ENCODE measurements at places on chromosomes 16 and 17.
A peak's percentile ranks its signal among the peaks of the same experiment; 100 is the strongest.

DNA sequence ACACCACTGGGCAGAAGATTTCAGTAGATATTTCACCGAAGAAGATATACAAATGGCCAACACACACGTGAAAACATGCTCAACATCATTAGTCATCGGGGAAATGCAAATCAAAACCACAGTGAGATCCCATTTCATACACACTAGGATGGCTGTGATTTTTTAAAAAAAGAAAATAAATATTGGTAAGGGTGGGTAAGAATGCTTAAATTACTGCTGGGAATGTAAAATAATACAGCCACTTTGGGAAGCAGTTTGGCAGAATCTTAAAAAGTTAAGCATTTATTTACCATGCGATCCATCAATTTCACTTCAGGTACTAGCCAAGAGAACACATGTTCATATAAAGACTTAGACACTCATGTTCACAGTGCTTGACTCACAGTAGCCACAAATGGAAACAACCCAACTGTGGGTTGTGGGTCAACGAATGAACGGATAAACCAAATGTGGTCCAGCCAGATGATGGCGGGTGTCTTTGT is 6.5 kb upstream of the C16orf74 start:
- DNase-seq, result no peak

GRCh38 chr16:12906765-12907516 is 5.5 kb downstream of the SHISA9 start:
- DNase-seq, result no peak

- no peak for DNase-seq
These were observed 21.0 kb downstream of the PMM2 start for GRCh38 chr16:8818504-8819270.

- no peak for DNase-seq
These were observed 26.4 kb downstream of the TTLL6 start for GRCh38 chr17:48790607-48791127.

DNA sequence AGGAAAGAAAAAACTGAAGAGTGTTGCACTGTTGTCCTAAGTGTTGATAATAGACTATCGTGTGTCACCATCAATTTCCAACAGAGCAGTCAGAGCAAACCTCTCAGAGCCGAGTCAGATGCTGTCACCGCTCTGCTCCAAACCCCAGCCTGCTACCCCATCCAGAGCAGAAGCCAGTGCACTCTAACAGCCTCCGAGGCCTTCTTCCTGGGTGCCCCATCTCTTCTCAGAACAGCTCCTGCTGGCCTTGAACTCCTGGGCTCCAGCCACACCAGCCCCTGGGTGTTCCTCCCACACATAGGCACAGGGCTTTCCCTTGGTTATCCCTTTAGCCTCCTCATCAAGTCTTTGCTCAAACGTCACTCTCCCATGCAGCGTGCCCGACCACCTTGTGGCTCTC is 21.0 kb downstream of the MEIOB start:
- DNase-seq, result no peak

- no peak for DNase-seq
These were observed 16.5 kb downstream of the SPPL2C start for GRCh38 chr17:45861165-45861564.

DNA sequence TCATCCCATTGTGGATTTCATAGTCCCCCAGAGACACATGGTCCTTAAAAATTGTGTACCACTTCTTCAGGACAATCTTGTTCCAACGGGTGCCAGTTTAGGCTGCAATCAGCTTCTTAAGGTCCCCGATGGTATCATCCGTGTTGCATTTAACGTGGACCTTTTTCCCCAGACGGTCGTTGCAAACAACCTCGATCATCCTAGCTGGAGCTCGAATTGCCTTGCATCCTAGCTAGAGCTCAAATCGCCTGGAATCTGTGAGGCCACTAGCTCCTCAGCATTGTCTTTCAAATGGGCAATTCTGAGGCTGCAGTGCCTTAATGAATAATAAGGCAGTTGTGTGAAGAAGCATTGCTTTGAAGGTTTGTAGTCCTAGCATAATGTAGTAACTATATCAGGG is 37.7 kb upstream of the RHBDL3 start:
- DNase-seq, result no peak

DNA sequence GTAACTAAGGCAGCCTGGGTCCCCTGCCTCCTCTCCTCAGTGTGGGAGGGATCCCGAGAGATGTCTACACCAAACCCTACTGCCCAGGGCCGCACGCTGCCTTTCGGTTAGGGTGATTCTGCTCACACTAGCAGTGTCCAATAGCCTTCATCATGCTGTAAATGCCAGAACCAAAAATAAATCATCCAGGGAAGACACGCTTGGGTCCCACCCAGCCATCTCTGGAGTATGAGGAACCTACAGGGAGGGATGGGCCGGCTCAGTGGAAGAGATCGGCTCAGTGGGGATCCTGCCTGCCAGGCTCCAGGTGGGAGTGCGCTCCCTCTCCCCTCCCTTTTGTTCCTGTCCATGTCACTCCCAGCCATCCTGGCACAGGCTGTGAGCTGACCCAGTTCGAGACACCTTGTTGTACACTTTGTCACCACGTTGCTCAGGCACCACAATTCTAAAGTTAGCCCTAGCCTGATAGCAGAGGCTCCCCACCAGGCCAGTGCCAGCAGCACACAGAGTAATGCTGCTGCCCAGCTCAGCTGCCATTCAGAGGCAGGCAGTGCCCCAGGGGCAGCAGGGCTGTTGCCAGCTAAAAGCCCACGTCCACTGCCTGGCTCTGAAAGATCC is 24.5 kb downstream of the PEMT start:
- no peak for DNase-seq

GRCh38 chr16:2884041-2884451 is 1.0 kb downstream of the FLYWCH2 start:
- no peak for DNase-seq

GRCh38 chr16:86018071-86018470 is 119.1 kb downstream of the IRF8 start:
- DNase-seq, result no peak

GRCh38 chr17:57873261-57874057 is 23.6 kb upstream of the MRPS23 start:
- DNase-seq, result no peak

DNA sequence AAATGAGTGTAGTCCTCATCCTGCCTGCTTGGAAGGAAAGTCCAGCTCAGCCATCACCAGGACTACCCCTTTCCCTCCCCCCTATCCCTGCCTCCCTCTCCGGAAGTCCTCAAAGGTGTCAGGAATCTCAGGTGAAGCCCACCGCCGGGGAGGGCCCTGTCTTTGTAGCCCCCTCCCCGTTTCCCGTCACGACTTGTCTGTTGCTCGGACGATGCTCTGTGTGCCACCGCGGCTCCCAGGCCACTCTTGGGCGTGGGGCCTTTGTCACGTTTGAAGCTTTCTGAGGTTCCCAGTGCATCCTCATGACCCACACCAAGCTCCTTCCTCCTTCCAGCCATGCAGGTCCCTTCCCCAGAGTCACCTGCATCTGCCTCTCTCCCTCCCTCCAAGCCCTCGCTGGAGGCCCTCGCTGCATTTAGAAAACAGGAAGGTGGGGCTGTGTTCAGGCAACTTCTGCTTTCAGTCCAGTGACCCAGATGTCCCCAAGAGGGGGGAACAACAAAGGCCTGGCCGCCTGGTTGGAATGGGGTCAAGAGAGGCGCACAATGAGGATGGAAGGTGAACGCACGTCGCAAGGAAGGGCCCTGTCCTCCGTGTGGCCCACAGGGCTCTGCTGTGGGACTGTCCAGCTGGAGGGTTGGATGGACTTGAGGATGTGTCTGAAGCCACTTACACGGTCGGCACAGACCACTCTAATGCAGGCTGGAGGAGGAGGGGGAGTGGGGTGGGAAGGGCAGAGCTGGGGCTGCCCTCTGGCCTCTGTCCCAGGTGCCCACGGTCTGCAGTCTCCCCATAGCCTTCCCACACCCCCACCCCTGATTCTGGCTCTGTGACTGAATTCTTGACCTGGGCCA is 59.9 kb downstream of the OR1D5 start:
- no peak for DNase-seq

DNA sequence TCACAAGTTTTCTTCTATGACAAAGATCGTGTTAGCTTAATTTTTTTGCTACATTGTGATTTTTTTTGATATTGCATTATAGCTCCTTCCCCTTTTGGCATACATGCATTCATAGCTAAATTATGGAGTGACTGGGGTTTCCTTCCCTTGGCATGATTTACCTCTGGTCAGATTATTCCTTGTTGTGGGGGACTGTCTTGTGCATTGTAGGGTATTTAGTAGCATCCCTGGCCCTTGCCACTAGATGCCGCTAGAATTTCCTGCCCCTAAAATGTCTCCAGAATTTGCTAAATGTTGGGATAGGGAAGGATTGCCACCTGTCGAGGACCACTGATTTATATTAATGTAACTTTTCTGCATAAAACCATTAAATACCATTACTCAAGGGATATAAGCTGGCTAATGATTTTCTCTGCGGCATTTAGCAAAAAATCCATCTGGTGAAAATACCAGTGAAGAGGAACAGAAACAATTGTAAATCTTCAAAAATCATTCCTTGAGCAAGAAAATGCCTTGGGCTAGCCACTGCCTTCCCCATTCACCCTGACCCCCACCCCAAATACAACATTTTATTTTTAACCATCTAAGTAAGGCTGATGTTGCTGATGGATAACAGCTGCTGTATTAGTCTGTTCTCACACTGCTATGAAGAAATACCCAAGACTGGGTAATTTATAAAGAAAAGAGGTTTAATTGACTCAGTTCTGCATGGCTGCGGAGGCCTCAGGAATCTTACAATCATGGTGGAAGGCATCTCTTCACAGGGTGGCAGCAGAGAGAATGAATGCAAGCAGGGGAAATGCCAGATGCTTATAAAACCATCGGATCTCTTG is 195.2 kb downstream of the MAP2K6 start:
- peak; percentile 3 for DNase-seq

DNA sequence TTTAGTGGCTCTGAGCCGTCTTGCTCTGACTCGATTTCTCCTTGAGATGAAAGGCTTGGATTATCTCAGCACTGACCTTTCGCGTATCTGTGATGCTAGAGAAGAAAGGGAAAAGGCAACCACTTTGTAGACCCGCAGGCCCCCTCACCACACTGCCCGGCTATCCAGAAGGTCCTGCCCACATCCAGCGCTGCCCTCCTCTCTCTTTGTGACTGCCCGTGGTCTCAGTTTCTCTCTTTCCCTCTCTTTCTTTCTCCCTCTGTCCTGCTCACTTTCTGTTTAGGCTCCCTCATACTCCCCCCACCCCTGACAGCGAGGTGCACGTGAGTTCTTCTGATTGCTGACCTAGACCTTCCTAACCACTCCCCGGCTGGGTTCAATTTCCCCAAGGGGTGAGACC is 12.8 kb upstream of the TBX21 start:
- no peak for DNase-seq

GRCh38 chr16:4344983-4345835 is 5.9 kb downstream of the PAM16 start:
- DNase-seq, result peak; percentile 34

DNA sequence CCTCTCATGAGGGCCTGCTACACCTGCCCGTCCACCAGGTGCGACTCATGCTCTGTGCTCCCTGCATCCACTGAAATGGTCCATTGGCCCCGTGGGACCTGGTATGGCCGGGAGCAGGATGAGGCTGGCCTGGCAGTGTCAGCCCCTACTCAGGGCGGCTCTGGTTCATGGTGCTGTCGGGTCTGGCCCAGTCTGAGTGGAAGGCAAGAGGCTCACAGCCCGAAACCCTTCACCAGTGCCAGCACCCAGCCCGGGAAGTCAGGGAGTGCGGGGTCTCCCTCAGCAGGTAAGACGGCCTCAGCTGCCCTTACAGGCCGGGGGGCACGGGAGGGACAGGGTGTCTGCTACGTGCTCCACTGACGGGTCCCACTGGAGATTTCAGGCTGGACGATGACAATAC is 40.5 kb upstream of the RASD1 start:
- no peak for DNase-seq

DNA sequence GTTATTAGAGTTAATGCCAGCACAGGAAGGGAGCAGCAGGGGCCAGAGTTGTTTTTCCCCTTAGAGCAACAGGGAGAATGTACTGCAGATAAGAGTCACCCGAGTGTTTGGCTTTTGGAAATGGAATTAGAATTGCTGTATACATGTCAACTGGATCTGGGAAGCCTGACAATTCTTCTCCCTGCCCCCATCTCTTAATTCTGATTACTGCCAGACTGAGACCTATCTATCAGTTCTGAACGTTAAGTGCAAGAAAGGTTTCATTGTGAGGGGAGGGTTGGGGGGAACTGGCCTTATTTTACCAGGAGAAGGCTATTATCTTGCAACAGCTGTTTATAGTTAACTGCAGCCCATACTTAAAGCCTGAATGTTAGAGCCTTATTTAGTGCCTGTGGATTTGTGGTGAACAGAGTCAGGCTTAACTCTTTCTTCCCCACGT is 424.5 kb upstream of the CDH11 start:
- no peak for DNase-seq

DNA sequence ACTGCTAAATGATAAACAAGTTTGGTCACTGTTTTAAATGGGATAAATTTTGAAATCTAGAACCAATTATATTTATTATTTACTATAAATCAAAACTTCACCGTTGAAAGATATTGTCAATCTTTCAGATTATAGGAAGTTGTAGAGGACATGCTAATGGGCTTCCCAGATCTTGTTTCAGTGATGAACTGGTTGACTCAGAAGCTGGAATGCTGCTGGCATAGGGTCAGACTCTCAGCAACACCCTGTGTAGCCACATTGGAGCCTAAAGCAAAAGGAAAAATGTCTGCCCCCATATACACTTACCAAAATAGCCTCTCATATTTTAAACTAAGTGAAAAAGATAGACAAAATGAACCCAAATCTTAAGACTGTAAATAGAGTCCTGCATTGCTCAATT is 916.9 kb upstream of the SOX9 start:
- no peak for DNase-seq

- DNase-seq, result no peak
These were observed 25.9 kb downstream of the LPCAT2 start for GRCh38 chr16:55534756-55535155.

DNA sequence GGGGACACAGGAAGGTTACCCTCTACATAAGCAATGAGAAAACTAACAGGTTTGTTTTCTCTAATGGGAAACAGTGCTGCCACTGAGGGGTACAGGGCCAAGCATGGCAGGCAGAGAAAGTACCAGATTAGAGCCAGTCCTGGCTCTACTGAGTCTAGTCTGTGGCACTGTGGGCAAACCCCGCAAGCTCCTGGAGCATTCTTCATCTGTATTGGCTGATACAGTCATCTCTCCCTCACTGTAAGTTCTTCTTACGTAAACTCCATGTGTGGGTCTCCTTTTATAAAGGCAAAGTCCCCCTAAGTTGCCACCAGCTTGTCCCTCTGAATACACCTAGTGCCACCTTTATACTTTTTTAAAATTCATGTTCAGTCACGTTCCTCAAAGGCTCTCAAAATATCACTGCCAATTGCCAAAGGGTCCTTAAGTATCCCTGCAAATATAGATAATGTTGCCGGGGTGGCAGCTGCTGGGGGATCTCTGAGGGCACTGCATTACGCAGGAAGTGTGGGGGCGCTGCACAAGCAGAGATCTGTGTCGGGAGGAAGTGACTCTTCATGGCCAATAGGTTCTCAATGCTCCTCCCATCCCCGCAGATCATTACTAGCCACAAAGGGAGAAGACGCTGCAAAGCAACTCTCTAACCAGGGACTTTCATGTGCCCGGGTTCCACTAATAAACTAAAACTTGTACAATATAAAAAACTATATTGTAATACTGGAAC is 18.8 kb downstream of the XPO6 start:
- DNase-seq, result no peak

All from NCI-H2107 (cell line).